ENCODE measurements at places on chromosomes 6 and 20.

DNA sequence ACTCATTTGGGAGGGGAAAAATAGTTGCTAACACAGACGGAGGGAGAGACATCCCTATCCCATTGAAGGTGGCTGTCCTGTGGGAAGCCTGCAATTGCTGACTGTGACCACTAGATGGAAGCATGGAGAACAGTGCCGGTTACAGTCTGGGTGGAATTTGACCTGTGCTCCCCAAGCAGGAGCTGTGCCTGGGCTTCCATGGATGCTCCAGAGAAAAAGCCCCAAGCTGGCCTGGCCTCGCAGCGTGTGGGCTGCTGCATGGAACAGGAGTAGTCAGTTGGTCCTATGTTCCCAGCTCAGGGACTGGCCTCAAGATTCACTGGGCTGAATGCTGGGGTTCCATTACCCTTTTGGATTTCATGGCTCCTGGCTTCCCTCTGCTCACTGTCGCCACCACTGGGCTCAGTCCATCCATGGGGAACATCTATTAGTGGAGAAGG lies 116.3 kb upstream of the CHD6 start:
- DNase-seq: peak; percentile 24

DNA sequence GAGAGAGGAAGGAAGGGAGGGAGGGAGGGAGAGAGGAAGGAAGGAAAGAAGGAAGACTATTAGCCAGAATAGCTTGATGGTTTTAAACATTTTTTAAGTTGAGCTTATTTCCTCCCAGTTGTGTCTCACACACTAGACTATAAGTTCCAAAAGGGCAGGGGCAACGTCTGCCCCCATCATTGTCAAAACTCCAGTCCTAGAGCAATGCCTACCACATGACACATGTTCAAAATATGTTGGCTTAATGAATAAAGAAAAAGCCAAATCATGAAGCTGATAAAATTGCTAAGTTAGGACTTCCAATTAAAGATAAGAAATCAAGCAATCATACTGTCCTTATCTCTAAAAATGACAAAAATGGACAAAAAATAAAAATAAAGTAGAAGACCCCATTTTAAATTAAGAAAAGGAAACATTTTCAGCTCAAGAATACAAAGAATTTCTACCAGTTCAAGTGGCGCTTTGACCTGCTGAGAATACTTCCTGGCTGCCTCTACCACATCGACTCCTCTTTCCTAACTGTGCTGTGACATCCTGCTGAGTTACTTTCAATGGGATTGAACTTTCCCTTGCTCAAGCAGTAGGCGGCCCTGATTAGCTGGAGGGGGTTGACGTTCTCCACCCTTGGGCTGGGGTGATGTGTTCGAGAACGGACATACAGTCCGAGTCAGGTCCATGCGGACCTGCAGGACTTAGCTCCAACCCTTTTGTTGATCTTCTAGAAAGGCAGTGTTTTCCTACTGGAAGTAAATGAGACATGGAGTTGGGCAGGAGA lies 283.9 kb upstream of the FOXQ1 start:
- no peak for DNase-seq

DNA sequence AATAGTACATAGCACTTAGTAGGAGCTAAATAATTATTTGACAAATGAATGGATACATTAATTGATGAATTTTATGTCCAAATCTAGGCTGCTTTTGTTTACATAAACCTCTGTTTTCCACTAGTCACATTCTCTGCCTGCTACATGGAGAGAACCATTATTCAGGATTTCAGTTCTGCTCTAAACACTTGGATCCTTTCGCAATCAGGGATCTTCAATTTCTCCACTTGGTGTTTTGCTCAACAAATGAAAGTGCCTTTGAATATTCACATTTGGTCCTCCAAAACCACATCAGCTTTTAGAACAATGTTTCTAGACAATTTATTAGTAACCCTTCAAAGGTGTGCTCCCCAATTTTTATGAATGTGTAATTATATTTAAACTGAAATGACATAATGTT lies 30.6 kb upstream of the HLA-DQB1 start:
- no peak for DNase-seq

DNA sequence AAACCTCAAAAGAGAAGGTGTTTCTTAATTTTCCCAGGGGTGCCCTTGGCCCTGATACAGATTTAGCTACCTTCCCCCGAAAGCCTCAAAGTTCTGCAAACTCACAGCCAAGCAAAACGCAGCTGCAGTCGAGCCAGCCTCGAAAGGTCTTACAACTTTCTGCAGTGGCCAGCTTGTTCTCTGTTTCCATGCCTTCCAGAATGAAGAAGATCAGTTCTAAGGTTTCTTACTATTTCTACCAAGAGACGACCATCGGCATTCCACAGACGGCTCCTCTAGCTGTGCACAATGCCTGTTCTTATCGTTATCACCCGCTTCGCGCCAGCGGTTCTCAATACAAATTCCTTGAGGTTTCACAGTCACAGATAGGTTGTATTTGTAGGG lies 28.5 kb upstream of the CCR6 start:
- DNase-seq: no peak

DNA sequence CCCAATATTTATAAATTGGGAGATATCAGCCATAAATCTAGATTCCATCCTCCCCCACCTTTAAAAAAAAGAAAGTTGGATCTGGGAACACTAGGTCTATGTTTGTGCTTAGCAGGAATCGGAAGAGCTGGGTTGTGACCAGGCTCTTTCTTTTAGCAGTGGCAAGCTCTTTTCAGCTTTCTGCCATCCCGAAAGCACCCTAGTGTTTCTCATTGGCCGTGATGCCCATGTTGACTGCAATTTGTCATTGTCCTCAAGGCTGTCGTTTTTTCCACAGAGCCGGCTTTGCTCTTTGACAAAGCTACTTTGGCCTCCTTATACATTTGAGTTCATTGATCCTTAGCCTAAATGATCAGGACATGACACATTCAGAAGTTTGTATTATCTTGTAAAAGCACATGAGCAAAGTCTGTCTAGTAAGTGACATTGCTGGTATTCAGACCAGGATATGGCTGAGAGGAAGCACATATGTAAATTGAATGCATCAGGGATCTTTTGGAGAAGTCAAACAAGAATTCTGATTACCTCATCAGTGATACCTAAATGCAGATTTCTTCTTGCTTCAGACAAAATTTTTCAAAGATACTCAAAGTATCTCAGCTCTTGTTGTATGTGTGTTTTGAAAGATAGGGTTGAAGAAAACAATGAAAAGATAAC lies 50.1 kb downstream of the CARMIL1 start:
- DNase-seq: no peak

- peak; percentile 36 for DNase-seq
Measured at GRCh38 chr6:12353731-12354130, 63.6 kb downstream of the EDN1 start.

DNA sequence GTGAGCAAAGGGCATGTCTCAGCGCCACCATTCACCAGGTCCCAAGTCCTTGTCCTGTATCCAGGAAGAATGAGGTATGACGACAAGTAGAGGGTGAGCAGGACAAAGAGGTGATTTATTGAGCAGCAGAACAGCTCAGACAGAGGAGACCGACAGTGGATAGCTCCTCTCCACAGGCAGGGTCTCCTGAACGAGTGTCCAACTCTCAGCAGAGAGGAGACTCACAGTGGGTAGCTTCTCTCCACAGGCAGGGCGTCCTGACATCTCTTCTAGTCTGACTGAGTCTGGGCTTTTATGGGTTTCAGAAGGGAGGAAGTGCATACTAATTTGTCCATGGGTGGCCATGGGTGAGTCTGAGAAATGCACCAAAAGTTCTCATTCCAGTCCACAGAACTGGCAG lies 204.7 kb downstream of the ANKRD60 start:
- no peak for DNase-seq

GRCh38 chr6:8707956-8708772 lies 272.8 kb upstream of the SLC35B3 start:
- peak; percentile 0 for DNase-seq

DNA sequence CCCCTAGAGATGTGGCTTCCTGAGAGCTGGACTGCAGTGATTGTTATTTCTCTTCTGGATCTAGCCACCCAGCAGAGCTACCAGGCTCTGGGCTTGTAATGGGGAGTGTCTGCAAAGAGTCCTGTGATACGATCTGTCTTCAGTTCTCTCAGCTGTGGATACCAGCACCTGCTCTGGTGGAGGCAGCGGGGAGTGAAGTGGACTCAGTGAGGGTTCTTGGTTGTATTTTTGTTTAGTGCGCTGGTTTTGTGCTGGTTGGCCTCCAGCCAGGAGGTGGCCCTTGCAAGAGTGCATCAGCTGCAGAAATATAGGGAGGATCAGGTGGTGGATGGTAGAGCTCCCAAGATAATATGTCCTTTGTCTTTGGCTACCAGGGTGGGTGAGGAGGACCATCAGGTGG lies 33.7 kb downstream of the PAX1 start:
- DNase-seq: no peak

DNA sequence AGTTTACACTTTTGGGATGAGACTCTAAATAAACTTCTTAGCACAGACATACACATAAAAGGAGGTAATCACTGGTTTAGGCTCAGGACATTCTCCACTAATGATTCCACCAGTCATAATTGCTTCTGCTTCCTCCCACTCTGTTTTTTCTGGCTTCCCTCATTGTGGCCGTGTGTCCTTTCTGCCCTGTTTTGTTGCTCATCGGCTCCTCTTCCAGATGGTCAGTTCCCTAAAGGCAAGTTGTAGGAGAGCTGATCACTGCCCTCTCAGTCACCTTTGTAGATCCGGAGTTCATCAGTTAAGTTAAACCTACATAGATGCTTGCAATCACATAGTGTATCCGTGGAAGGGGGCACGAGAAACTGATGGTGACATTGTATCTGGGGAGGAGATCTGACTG lies 200.5 kb upstream of the ARG1 start:
- no peak for DNase-seq

DNA sequence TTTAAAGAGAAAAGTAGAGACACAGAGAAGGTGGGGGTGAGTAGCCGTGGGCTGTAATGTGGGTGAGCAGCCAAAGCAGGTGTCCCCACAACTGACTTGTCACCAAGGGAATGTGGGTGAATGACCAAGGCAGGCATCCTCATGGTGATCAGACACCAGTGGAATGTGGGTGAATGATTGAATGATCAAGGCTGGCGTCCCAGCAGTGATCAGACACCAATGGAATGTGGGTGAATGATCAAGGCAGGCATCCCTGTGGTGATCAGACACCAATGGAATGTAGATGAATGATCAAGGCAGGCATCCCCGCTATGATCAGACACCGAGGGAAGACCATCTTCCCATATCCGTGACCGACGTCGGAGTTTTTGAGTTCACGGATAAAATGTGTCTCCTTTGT lies 49.8 kb upstream of the OR14J1 start:
- DNase-seq: no peak

- DNase-seq: no peak
Measured at GRCh38 chr20:61099806-61100205, 152.3 kb upstream of the CDH4 start.

Data from amniotic epithelial cell (primary cell).